ENCODE measurements at places on chromosomes 5 and 9.

GRCh38 chr5:134491841-134492442 lies 33.5 kb upstream of the JADE2 start:
- DNase-seq, result no peak

- no peak for DNase-seq
These were observed 1975.3 kb upstream of the CDH6 start for GRCh38 chr5:29218138-29218537.

GRCh38 chr9:127979333-127980059 lies 1.3 kb downstream of the EEIG1 start:
- DNase-seq, result peak; percentile 91

DNA sequence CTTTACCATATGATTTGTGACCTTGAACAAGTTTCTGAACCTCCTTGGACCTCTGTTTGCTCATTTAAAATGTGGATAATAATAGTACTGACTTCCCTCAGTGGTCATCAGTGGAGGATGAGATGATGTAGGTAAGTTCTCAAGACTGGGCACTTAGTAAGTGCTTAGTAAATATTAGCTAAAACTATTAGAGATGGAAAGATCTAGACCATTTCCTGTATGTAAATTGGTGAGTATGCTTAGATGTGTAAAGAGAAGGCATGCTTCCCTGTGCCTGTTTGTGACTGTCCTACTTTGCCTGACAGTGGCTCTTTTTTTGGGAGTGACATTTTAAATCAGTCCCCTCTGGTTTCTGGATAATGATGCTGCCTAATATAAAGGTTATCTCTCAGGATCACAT lies 288.1 kb downstream of the GABRB2 start:
- no peak for DNase-seq

DNA sequence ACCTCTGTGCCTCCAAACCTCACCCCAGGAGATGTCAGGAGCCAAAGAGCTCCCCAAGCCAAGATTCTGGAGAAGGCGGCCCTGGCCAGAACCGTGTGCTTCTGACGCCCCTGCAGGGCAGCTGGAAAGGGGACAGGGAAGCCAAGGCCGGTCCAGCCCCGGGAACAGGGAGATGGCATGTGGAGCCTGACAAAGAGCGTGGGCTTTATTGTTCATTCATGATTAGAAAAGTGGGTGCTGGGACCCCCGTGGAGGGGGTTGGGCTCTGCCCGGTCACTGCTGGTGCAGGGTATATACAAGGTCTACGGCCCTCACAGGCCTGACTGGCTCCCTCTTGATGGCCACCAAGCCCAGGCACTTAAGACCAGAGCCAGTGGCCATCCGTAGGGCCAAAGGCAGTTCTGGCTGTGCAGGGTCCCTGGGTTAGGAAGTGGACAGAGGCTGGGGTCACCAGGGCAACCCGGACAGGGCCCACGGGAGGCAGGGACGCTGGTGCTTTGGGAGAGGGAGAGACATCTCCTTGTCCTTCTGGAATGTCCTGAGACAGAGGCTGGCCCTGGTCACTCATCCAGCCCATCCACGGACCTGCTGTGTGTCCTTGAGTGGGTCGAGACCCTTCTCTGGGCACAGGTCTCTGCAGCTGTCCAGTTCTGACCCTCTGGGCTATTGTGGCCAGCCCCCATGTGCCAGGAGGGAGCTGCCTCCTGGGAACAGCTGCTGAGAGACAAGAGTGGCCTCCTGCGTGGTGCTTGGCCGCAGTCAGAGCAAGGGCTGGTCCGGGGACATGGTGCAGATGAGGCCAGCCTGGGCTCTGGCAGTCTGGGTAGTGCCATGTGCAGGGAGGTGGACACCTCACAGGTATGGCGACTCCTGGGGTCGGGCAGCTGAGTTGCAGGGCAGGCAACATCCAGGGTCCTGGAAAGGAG lies 12.5 kb downstream of the NINJ1 start:
- DNase-seq, result no peak

DNA sequence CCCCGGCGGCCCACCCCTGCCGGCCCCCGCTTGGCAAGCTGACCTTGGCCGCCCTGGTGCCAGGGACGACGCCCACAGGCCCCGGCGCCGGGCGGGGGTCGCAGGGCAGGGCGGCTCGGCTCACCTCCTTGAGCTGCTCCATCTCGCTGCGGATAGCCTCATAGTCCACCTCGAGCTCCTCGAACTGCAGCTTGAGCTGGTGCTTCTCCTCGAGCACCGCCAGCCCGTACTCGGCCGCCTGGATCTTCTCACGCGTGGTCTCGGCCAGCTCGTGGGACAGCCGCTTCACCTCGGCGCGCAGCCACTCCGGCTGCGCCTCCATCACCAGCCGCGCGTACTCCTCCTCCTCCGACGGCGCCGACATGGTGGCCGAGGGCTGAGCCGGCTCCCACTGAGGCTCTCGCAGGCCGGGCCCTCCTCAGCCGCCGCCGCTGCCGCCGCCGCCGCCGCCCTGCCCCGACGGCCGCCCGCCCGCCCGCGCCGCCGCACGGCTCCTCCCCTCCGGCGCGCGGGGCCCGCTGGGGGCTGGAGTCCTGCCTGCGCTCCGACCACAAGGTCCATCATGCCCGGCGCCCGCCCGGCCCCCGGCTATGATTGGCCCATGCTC lies at the start of gene BICD2:
BICD2 (minus strand) TSS at position 453 of the 607 bp plus-strand sequence; CDS start at position 364, 89 bp downstream.
- no peak for DNase-seq

GRCh38 chr5:138849439-138849838 lies 25.7 kb downstream of the LRRTM2 start:
- DNase-seq, result no peak
